ENCODE measurements at places on chromosomes 11 and 22.

GRCh38 chr11:62087694-62088093 is 36.1 kb upstream of the INCENP start:
- no peak for DNase-seq

GRCh38 chr11:103811870-103812455 is 224.5 kb upstream of the DDI1 start:
- DNase-seq, result no peak

- no peak for DNase-seq
These were observed 27.3 kb upstream of the CSNK2A3 start for GRCh38 chr11:11380340-11380739.

- DNase-seq, result no peak
These were observed 100.3 kb upstream of the TEAD1 start for GRCh38 chr11:12573707-12574485.

DNA sequence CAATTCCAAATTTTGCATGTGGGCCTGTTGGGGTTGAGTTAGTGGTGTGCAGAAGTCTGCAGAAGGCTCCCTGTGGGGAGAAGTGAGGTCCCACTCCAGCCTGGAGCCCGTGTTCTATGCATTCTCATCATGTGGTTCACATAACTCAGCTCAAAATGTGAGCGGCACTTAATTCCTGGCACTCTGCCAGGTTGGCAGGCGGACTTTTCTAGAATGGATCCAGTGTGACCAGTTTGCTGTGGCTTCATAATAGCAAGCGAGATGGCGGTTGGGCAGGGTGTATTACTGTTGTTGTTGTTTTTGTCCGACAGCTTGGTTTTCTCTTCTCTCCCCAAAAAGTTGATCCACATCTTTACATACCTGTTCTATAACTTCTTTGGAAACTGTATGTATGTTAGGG is 146.8 kb upstream of the TTC12 start:
- no peak for DNase-seq

DNA sequence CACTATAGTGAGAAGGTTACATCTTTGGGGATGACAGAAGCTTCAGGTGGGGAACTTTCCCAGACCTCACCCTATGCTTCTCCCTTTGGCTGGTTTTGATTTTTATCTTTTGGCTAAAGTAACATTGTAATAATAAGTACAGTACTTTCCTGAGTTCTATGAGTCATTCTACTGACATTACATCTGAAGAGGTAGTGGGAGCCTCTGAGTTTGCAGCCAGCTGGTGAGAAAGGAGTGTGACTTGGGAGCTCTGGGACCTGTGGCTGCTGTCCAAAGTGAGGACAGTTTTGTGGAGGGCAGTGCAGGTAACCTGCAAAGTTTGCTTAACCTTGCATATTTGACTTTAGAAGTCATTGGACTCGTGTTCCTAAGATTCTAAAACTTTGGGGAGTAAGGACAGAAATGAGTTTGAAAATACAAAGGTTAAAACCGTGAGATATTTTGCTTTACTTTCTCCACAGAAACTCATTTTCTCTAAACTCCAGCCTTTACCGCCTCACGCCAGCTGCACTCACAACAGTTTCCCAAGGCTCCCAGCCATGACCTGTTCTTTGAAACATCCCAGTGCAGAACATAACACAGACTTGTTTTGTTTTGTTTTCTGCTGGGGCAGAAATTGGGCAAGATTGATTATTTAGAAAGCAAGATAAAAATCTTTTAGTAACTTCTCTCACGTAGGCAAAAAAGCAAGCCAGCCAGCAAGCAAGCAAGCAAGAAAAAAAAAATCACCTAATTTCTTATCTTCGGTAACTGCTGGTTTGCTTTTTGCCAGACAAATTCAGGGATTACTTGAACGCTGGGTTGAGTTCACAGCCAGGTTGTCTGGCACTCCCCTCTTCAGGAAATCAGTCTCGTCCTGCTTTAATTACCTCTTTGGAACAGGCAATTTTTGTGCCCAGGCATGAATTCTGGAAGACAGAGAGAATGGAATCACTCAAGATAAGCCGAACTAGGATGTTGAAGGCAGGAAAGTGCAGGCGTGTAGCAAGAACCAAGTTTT is 478.3 kb upstream of the ISX start:
- peak; percentile 45 for DNase-seq

DNA sequence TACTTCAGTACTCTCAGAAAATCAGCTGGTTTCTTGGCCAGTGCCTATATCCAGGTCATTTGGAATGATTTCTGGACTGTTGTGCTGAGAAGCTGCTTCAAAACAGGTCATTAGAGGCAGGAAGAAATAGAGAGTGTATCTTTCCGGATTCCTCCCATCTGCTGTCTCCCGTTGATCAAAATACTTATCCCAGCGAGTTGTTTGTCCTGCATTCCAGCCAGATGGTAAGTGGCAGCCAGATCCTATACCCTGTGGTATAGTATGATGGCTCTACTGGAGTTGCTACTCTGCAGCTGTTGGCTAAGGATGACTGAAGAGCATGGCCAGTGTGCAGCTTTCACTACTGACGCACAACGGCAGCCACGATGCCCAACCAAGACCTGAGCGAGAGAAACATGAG is 560.9 kb upstream of the ANO5 start:
- DNase-seq, result no peak

DNA sequence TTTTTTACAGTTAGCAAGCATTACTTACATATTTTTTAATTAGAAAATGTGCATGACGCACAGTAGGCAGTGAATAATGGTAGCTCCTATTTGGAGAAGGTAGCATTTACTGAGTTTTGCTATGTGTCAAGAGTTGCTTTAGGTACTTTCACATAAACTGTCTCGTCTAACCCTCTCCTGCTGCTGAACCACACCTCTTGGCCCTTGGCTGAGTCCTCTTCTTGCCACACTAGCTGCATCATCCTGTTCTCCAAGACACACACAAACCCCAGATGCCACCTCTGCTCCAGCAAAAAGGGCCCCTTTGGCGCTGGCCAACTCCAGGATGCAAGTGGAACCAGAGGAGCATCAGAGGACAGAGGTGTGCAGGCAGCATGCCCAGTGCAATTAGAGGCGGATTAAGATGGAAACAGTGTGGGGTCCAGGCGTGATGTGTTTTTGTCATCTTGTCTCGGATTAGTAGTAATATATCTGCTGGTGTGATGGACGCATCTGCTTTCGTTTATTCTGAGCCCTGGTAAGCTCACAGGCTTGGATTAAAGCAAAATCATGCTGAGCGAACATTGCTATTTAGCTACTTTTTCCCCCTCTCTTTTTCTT is 367.0 kb upstream of the CADM1 start:
- no peak for DNase-seq

DNA sequence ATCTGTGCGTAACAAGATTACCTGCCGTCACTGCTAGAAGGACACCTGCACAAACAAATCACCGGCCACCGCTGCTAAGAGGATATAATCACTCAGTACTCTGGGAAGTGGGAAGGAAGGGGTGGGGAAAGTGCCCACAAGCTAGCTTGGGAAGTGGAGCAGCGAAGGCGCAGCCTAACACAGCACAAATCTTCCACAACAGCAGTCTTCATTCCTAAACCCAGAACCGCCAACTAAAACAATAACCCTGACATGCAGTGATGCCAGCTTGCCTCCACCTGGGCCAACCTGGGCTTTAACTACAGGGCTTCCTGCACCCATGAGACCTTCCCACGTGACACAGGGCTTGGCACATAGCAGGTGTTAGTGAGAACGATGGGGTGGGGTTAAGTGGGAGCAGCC is 5.1 kb downstream of the DGCR2 start:
- no peak for DNase-seq

DNA sequence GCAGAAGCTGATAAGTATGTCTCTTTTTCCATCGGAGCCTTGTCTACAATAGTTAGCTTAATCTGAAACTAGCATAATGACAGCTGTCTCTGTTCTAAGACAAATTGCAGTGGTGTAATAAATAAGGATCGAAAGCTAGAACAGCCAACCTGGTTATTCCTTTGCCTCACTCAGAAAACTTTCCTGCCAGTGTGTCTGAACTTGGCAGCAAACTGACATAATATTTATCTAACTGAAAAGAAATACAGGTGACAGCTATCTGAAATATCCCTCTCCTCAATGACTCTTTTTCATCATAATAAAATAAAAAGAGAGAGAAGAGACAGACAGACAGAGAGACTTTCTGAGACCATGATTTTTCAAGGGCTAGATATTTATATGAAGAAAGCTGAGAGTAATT is 642.5 kb downstream of the LRRC4C start:
- no peak for DNase-seq

GRCh38 chr11:126284829-126285228 is 1.9 kb downstream of the TIRAP start:
- DNase-seq, result peak; percentile 67

GRCh38 chr22:35479359-35479758 is 61.3 kb upstream of the RASD2 start:
- no peak for DNase-seq

DNA sequence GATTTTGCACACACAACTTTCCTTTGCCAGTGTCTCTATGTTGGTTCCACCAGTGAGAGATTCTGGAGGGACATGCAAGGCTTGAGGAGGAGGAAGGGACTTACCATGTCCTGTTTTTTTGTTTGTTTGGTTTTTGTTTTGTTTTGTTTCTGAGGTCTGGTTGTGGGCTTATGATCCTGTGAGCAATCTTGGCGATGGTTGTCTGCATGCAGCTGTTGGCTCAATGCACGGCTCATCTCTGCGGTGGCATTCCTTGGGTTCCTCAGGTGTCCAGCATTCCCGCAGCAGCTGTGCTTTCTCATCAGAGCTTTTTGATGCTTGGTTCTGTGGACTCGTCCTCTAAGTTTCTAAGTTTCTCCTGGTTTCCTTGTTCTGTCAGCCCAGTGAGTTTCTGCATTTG is 4.8 kb upstream of the NNMT start:
- no peak for DNase-seq

DNA sequence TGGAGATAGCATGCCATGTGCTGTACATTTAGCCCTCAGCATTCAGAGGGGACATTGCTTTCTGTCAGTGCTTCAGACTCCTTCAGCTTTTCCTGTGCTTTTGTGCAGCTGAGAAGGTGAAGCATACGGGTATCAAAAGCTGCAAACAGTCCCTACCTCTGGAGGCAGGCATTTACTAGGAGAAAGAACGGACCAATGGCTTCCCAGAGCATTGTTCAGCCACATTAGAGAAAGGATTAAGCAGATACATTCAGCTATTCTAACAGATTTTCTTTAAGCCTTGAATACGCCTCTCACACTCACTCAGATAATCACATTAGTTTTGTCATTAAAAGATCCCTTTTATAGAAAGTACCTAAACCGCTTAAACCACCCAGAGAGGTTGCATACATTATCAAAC is 80.7 kb upstream of the FAM181B start:
- no peak for DNase-seq

GRCh38 chr11:13152736-13153541 is 124.7 kb upstream of the BMAL1 start:
- DNase-seq, result no peak

GRCh38 chr11:124861670-124862069 is 3.6 kb upstream of the ROBO3 start:
- DNase-seq, result no peak

Data from epithelial cell of prostate (primary cell).